ENCODE measurements at places on chromosomes 4 and X.

DNA sequence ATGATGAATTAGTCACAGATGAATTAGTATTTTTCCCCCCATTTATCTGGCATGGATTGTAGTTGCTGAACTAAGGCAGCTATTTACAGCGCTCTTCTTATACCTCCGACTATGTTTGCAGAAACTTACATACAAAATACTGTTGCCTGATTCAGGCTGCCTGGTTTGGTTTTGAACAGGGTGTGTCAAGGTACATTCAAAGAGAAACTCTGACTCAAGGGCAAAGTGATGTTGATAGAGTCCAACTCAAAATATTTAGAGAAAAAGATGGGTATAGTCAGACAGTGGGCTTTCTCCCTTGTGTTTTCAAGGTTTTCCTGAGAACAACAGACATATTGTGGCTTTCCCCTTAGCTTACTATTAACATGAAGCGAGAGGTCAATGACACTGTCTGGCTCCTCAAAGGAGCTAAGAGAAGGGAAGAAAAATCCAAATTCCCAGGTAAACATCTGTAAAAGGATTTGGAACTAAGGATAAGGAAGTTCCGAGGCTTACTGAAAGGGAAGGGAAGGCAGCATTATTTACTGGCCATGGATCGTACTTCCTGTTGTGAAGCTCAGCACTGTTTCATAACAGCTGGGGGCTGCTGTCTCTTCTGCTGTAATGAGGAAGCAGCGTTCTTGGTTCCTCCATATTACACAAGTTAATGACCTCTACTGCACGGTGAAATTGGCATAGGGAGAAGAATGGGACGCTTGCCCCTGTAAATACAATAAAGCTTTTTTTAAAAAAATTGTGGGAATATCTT, 30.9 kb downstream of the FAM9C start:
- DNase-seq: no peak

- no peak for DNase-seq
These were observed 695.6 kb upstream of the PCDH7 start for GRCh38 chr4:30024526-30024925.

GRCh38 chr4:77159806-77160205, 2.8 kb downstream of the CCNG2 start:
- DNase-seq: no peak

DNA sequence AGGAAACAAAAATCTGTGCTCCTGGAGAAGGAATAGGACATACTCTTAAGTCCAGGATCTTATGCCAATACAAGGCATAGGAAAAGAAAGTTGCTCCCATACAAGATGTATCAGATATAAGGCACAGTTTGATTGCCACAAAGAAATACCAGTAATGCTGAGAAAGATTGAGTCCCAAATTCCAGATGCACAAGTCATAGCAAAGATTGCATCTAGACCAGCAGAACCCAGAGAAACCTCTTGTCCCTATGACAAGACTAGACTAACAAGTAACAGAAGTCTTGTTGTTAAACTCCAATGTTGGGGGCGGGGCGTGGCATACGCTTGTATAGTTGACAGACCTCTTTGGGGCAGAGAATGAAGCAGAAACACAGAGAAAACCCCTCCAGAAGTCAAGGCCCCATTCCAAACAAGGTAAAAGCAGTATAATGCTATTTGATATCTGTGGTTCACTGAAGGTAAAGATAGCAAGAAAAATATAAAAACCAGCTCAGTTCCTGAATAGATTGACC, 671.5 kb upstream of the GRIA3 start:
- DNase-seq: no peak

DNA sequence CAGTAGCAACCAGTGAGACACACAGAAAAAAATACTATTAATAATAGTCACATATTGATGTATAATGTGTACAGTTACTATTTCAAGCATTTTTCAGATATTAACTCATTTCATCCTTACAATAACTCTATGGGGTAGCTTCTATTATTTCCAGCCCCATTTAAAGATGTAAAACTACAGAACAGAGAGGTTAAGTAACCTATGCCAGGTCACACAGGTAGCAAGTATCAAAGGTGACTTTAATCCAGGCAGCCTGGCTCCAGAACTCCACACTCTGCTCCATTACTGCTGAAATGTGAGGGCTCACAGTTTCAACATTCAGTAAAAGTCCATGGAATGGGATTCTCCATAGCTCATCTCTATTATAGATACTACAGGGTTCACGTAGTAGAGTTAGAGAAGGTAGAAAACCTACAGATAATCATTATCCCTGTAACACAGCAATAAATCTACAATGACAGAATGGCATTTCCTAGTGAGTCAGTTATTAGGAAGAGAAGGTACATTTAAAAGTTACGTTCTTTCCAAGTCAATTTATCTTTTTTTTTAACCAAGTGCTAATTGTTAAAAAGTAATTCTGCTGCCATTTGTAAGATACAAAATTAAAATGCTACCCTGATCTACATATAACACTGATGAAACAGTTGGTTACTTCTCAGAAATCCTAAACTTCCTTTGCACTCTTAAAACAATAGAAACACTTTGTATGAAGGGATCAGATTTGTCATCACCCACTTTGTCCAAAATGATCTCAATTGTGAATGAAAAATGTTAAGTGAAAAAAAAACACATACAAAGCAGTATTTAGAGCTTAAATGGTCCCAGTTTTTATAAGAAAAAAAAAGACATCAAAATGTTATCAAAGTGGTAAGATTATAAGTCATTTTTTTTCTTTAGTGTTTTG, 18.7 kb downstream of the RELL1 start:
- no peak for DNase-seq

GRCh38 chr4:121011138-121011537, 61.2 kb downstream of the NDNF start:
- DNase-seq: no peak

GRCh38 chr4:35644591-35644990, 599.7 kb downstream of the ARAP2 start:
- DNase-seq: no peak

DNA sequence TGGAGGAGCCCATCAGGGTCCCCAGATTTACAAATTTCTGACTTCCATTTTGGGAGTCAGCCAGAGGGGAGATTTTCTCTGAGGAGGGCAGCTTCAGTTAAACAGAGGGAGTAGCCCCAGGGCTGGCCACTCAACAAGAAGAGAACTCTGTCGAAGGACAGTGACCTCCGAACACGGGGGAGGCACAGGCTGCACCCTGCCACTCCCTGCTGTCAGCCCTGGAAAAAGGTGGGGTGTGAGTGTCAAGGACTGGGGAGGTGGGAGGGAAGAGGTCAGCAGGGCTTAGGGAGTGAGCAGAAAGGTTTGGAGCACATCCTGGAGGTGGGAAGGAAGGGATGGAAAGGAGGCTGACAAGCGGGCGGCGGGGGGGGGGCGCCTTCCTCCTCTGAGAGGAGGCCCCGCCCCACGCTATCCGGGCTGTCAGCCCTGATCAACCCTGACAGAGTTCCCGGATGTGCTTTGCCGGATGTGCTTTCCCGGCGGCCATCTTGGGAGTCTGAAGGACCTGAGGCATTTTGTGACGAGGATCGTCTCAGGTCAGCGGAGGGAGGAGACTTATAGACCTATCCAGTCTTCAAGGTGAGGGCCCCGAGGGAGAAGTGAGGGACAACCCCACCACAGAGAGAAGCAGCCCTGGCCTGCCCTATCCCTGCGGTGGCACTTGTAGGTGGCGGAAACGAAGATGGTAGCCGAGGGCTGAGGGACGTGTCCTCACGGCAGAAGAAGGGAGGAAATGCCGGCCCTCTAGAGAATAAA, at the start of gene MAGEC1:
Gene MAGEC1 (plus strand): TSS at position 495 of the 756 bp plus-strand sequence. CDS start 1,179 bp downstream, outside the sequence.
- DNase-seq: no peak

GRCh38 chr4:24249972-24250371, 334.4 kb downstream of the DHX15 start:
- DNase-seq: no peak

DNA sequence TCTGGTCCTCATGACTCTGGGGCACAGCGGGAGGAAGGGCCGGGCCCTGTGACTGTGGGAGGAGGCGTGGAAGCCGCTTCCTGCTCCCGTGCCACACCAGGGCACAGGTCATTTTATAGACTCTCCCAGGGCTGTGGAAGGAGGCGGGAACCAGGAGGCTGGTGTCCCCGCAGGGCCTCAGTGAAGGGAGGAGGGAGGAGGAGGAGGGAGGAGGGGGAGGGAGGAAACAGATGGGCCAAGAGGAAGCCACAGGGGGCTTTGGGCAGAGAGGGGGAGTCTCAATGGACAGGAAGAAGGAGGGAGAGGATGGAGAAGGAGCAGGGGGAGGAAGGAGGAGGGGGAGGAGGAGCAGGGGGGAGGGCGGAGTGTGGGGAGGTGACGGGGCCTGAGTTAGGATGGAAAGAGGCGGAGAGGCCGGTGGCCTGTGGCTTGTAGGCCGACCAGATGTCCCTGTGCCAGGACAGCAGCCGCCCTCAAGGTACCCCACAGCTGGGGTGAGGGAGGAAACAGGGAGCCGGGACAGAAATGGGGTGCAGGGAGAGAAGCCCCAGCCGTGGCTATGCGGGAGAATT, 6.2 kb upstream of the PLCXD1 start:
- no peak for DNase-seq
